ENCODE measurements at places on chromosomes 16 and 17.
A peak's percentile ranks its signal among the peaks of the same experiment; 100 is the strongest.

GRCh38 chr17:5200360-5200759 is 8.7 kb upstream of the ZNF594 start:
- DNase-seq, result no peak

- DNase-seq, result no peak
Observed at GRCh38 chr17:50365649-50366393, 7.2 kb downstream of the MRPL27 start.

DNA sequence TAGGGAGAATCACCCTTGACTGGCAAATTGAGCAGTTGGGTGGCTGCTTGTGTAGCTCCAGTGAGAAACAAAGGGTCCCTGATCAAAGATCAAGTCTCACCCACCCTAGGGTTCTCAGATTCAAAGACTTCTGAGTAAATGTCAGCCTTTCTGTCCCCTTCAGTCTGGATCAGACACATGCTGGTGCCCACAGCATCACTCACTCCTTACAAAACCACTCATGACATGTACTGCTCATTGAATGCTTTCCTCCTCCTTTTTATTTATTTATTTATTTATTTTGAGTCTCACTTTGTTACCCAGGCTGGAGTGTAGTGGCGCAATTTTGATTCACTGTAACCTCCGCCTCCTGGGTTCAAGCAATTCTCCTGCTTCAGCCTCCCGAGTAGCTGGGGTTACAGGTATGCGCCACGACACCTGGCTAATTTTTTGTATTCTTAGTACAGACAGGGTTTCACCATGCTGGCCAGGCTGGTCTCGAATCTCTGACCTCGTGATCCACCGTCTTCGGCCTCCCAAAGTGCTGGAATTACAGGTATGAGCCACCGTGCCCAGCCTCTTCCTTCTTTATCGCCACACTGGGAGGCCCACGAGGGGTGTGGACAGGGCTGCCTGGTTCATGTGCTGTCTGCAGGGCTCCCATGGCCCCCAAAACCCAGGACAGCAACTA is 462.0 kb upstream of the MAF start:
- no peak for DNase-seq

GRCh38 chr16:9047689-9048301 is 43.6 kb upstream of the HAPSTR1 start:
- DNase-seq, result peak; percentile 100

DNA sequence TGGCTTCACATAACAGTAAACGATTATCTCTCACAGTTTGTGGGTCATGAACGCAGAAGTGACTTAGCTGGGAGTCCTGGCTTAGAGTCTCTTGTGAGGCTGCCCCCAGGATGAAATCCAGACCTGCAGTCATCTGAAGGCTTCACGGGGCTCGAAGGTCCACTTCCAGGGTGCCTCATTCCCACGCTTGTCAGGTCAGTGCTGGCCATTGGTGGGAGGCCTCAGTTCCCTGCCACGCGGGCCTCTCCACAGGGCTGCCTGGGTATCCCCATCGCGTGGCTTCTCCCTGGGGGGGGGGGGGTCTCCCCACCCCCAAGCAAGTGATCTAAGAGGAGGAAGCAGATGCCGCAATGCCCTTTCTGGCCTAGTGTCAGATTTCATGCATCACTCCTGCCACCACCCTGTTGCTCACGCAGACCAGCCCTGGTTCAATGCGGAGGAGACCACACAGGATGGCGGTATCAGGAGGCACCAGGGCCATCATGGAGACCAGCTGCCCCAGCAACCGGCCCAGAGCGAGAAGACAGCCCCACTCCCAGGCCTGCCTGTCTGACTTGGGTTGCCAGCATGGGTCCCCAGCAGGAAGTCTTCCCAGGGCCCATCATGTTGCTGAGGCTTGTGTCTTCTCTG is 77.3 kb upstream of the CDH5 start:
- DNase-seq, result no peak

DNA sequence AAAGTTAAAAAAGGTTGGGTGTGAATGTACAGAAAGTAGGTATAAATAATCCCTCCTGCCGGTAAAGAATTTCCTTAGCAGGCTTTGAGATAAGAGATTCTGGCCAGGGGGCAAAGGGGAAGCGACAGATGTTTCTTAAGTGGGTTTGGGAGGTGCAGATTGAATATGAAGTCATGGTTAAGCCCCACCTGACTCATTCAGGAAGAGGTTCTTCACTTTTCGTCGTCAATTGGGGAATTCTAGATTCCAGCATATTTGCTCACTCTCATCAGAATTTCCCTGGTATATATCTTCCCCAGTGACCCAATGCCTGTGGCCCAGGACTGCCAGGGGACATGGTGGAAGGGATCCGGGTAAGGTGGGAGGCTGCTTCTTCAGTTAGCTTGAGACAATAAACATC is 127.8 kb downstream of the CPPED1 start:
- peak; percentile 65 for DNase-seq

DNA sequence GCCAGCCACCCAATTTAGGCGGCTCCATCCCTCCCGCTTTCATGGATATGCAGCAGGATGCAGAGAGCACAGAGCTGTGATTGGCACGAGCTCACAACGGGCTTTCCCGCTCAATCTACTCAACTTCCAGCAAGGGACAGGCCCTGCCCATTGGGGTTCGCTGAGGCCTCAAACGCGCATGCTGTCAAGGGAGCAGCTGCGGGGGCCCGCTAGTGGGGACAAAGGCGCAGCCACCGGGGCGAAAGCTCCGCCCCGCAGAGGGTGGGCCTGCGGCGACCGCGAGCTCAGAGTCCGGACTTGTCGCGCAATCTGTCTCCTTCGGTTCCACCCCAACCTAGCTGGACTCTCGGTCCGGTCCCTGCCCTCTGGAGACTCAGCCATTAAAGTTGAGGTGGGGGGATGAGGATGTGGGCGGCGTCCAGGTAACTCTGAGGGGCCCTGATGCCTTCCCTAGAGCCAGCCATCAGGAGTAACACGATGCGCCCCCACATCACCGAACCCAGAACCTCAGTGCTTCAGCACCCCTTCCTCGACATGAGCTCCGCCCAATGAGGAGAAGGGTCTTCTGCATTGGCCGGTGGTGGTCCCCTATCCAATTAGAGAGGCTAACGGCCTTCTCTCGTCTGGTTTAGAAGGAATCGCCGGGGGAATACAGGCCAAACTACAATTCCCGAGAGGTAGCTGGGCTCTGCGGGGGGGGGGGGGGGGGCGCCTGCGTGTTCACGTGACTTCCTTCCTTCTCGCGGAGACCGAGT is 489 bp upstream of the NFATC3 start:
- peak; percentile 60 for DNase-seq

DNA sequence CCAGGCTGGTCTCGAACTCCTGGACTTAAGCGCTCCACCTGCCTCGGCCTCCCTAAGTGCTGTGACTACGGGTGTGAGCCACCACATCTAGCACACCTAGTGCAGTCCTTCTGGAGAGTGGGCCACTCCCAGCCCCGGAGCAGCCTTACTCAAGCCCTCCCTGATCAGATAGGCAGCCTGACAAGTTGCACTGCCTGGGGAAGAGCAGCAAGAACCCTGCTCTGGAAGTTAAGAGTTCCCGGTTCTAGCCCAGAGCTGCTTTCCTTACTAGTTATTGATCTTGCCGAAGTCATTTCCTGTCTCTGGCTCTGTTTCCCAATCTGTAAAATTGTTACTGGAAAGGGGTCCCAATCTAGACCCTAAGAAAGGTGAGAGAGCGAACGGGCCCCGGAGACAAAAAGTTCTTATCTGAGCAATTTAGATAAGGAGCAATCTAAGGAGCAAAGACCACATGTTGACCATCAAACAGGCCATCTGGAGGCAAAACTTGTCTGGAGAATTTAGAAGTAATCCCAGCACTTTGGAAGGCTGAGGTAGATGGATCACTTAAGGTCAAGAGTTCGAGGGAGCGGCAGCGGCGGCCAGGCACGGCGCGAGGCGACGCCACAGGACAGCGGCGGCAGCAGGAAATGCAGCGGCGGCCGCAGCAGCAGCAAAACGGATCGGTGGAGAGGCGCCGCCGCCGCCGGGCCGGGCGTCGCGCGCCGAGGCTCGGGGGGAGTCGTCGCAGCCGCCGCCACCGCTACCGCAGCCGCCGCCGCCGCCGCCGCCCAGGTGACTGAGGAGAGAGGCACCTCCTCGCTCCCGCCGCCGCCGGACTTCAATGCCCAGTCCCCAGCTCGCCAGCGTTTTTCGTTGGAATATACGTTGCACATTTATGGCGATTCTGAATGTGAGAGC is 4.3 kb upstream of the NAGLU start:
- DNase-seq, result peak; percentile 42

DNA sequence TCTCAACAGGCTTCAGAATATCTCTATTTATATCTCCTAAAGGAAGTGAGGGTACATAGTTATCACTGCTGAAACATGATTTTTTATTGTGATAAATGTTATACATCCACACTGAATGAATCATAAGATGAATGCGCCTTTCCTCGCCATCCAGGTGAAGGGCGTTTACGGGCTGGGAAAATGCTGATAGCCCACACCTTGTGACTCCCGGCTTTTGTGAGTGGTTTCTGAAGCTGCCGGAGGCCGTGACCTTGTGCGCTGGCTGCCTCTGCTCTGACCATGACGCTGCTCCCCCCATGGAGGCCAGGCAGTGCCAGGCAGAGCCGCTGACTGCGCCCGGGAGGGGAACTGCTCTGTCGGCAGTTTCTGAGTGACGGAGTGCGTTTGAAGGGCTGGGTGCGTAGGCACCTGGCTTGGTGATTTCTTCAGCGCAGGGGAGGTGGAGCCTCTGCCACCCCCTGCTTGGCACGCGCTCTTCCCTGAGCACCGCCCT is 97.2 kb downstream of the RAP1GAP2 start:
- DNase-seq, result no peak

Data from fibroblast of mammary gland (primary cell).